ENCODE measurements at places on chromosomes 11 and 22.

DNA sequence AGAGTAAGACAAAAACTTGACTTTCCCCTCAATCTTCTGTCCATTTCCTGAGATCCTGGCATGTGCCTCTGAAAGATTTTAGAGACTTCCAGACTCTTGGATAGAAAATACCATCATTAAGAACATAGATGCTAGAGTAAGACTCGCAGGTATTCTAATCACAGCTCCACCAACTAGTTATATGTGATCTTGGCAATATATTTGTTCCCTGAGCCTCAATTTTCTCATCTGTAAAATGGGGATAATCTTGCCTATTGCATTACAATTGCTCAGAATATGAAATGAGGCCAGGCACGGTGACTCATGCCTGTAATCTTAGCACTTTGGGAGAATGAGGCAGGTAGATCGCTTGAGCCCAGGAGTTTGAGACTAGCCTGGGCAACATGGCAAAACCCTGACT lies 10.7 kb downstream of the RHOG start:
- no peak for DNase-seq

- DNase-seq: no peak
Measured at GRCh38 chr22:36767035-36767775, 8.7 kb downstream of the IFT27 start.

GRCh38 chr22:28175730-28176492 lies 256.9 kb upstream of the PITPNB start:
- no peak for DNase-seq

GRCh38 chr11:121236115-121237001 lies 56.2 kb upstream of the SC5D start:
- no peak for DNase-seq

GRCh38 chr11:128645968-128646367 lies 47.9 kb upstream of the FLI1 start:
- DNase-seq: no peak

DNA sequence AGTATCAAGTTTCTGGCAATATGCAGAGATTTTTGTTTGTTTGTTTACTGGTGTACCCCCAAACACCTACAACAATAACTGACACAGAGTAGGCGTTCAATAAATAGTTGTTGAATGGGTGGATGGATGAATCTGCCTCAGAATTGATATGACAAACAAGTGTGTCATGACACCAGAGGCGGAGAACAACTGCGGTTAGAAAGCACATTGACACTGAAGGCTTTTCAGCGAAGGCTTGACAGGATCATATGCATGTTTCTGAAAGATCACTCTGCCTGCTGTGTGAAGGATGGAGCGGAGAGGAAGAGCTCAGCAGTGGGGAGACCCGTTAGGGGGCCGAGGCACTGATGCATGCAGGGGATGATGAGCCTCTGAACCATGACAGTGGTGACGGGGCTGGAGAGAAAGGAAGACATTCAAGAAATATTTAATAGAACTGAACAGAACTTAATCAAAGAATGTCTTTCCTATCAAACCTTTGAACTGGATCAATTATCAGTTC lies 108.5 kb upstream of the USP47 start:
- DNase-seq: no peak

DNA sequence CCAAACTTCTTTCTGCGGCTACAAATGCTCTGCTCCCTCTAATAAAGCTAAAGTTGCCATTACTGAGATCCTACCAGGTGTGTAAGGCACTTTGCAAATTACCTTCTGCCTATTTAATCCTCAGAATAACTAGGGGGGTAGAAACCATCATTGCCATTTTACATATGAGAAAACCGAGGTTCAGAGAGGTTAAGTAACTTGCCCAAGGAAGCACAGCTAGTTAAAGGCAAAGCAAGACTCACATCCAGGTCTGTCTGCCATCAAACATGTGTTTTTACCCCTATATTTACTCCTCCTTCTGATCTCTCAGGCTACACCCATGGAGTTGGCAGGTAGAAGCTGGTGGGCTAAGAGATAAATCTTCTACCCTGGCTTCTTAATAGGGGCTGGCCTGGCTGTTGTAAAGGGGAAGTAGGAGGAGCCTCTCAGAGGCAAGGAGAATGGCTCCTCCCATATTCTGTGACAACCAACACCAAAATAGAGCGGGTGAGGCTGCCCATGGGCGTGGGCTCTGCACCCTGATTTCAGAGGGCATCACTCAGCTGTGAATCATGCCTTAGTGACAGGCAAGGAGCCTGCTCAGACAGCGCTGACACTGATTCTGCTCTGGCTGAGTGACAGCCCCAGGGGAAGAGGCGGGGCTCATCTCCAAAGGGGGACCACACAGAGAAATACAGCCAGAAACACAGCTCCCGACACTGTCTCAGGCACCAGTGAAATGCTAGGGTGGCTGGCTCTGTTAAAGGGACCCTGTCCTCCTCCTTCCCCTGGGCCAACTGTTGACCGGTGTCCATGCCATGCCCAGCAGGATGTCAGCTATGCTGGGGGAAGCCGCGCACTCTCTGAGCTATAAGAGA lies 106.8 kb downstream of the ABTB2 start:
- no peak for DNase-seq

- no peak for DNase-seq
Measured at GRCh38 chr11:128116885-128117284, 470.5 kb downstream of the ETS1 start.

DNA sequence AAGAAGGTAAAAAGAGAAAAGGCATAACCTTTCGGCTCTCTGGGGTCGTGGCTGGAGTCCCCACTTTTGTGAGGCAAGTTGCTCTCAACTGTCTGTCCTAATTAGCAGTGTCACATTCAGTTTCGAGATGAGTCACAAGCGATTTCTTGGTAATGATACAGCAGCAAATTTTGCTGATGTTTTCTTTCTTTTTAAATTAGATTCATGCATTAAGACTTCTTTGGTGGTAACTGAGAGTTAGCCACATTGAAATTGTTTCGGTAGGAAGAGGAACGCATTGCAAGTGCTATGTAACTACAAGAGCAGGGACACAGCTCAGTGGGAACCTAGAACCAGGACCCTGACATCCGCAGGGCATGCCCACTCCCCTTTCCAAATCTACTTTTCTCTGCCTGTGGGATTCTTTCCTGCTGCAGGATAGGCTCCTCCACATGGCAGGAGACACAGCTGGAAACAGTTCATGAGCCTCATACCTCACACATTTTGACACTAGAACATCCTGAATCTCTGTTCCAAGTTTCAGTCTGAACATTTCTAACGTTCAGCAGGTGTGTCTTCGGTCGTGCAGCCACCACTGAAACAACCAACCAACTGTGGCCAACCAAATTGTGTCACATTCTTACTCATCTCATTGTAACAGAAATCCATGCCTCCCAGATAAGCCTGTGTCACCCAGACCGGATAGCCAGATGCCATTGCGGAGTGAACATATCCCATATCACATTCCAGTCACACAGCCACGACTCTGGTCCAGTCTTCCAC lies 987.6 kb downstream of the NTM start:
- DNase-seq: no peak

DNA sequence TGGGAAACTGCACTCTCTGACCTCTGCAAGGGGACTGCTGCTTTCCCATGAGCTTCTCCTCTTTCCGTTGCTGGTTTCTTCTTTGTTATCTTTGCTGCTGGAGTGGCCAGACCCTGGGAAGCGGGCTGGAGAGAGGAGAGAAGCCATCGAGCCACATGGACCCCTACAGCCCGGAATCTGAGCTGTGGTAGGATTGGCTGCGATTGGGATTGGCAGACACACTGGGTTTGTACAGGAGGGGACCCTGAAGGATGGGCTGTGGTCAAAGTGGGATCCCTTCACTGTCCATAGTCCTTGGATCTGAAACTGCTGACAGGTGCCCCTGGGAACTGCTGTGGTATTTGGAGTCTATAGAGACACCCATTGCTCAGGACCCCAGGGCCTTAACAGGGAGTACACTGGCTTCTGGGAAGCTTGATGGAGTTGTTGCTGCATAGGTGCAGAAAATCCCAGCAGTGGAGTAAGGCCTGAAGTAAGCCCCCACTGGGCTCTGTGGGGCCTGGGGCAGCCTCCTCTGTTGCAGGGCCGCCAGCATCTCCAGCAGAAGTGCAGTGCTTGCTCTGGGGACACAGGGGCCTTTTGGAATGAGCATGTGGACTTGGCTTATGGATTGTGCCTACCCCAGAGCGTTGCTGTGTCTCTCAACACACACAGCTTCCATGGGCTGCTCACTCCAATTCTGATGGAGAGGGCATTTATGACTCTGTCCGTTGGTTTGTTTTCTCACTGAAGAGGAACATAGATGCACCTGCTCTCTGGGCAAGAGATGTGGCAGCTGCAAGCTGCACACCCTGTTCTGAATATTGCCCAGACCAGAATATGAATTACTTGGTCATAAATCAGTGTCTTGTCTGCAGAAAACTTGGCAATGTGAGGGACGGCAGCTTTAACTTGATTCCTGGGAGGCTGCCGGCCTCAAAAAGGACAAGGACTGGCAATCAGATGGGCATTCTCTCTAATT lies 32.0 kb downstream of the BCR start:
- no peak for DNase-seq

GRCh38 chr11:14611939-14612338 lies 31.7 kb upstream of the PDE3B start:
- DNase-seq: no peak

DNA sequence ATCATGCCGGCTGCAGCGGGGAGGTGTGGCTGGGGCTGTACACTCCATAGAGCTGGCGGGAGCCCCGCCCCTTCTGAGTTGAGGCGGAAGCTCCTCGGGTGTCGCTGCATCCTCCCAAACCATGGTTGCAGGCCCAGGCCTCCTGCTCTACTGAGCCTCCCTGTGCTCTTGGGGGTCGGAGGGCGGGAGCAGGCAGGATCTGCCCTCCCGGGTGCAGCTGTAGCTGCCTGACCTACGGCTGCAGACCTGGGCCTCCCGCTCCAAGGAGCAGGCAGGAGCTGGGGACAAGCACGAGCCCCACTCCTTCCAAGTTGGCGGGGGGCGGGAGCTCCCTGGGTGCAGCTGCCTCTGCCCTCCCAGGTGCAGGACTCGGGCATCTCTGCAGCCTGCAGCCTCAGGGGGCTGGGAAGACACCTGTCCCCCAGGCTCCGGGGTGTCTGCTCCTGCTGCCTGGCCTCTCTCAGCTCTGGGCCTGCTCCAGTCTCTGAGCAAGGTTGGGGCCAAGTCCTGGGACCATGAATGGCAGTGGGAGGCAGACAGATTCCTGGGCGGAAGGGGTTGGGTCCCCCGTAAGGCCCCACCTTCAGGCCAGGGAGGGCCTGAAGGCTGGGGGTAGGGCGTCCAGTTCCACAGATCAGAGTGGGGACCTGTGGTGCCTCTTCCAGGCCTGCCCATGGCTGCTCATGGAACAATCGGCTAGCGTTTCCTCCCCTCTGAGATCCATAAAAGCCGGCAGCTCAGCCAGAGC lies 46.4 kb upstream of the SC5D start:
- DNase-seq: no peak

GRCh38 chr11:79466411-79466810 lies 25.6 kb upstream of the TENM4 start:
- peak; percentile 11 for DNase-seq

DNA sequence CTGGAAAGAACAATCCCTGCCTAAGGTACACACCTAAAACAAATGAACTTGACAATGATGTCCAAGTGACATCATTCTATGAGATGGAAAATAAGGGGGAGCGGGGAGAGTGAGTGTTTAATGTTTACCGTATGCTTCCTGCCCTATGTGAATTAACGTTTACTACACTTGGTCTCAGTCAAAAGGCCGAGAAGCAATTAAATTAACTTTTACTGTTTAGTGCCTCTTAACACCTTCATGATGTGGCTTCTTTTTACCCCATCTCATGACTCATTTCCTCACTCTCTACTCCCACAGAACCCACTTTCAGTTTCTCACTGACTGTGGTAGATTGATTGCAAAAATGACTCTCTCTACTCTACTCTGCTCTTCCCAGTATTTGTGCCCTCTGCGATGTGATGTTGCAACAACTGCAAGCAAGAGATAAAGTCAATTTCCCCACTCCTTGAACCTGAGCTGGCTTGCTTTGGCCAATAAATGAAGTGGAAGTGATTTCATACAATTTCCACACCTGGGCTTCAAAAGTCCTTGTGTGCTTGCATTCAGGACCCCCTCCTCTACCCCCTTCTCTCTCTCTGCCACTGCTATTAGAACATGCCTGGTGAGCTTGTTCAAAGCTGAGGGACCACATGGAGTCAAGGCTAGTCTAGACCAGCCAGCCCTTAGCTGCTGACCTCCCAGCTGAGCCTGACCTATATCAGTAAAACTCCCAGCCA lies 11.6 kb upstream of the ALKBH3 start:
- peak; percentile 70 for DNase-seq

- no peak for DNase-seq
Measured at GRCh38 chr11:1943977-1944376, 3.2 kb upstream of the MRPL23 start.

GRCh38 chr22:33555814-33556522 lies 364.3 kb downstream of the LARGE1 start:
- no peak for DNase-seq

DNA sequence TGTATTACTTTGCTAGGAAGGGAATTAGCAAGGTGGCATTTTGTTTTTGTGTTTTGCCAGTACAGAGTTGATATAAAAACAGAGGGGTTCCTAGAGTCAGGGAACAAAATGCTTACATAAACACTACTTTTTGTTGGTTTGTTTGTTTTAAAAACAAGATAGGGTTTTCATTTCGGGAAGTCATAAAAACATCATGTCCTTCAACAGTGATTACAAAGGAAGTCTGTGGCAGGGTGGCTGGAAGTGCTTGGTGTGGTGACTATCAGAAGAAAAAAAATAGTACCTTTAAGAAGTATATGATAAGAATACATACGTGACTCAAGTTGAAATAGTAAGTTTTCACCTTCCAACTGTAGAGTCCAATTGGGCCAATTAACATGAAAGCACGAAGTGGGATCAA lies 1.2 kb upstream of the IL18 start:
- DNase-seq: no peak

- DNase-seq: no peak
Measured at GRCh38 chr22:50459496-50460140, 15.2 kb downstream of the SBF1 start.

- no peak for DNase-seq
Measured at GRCh38 chr22:37406441-37407235, 20.6 kb downstream of the ELFN2 start.

- no peak for DNase-seq
Measured at GRCh38 chr11:86148345-86148747, 79.5 kb upstream of the PICALM start.

GRCh38 chr22:17717708-17718107 lies 56.6 kb downstream of the BID start:
- peak; percentile 63 for DNase-seq

- DNase-seq: no peak
Measured at GRCh38 chr11:83280256-83280655, 5.9 kb downstream of the CCDC90B start.
